ENCODE measurements at places on chromosomes 7 and 10.

GRCh38 chr7:99422186-99422585 is 13.4 kb downstream of the BUD31 start:
- peak; percentile 62 for DNase-seq

DNA sequence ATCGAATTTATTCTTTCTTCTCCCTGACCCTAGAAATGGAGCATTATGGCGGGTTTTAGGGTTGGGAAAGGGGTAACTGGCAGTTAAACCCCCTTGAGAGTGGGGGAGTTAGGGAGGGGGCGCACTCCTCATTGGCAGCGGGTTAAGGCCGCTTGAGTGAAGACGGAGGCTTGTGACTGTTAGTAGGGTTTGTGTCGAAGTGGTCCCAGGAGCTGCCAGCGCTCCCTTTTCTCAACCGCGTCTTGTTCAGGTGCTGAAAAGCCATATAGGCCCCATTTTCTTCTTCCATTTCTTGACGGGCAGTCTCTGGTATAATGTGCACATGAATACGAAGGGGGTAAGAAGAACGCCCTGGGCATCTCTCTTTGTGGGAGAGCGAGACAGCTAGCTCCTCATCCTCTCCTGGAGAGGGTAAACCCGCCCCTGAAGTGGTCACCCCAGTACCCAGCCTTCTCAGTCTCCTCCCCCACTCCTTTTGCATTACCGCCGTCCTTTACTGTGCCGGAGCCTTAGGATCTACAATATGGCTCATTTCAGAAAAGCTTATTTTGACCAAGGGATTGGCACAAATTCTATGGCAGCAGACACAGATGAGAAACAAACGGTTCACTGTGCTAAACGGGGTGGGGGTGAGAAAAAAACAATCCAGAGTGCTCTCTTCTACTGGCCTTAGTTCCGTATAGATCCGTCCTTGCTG is 836 bp downstream of the KMT2E start:
- DNase-seq = peak; percentile 43

- DNase-seq = peak; percentile 55
Measured at GRCh38 chr7:129160161-129160905, 15.8 kb downstream of the TSPAN33 start.

DNA sequence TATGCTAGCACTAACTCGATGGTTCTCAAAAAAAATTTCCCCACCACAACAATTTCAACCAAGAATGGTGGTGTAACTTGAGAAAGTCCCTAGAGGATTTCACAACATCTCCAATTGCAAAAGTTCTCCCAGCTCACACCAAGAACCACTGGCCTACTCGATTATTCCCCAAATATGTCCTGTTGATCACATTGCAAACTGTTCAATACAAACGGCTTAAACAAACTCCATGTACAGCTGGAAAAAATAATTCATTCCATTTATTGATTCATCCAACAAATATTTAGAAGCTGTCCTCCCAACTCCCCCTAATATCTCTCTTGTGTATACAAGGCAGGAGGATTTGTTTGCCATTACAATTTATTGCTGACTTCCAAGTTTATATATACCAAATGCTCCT is 19.1 kb downstream of the TMEM176B start:
- no peak for DNase-seq

GRCh38 chr10:69624245-69624786 is 5.7 kb upstream of the FAM241B start:
- no peak for DNase-seq

DNA sequence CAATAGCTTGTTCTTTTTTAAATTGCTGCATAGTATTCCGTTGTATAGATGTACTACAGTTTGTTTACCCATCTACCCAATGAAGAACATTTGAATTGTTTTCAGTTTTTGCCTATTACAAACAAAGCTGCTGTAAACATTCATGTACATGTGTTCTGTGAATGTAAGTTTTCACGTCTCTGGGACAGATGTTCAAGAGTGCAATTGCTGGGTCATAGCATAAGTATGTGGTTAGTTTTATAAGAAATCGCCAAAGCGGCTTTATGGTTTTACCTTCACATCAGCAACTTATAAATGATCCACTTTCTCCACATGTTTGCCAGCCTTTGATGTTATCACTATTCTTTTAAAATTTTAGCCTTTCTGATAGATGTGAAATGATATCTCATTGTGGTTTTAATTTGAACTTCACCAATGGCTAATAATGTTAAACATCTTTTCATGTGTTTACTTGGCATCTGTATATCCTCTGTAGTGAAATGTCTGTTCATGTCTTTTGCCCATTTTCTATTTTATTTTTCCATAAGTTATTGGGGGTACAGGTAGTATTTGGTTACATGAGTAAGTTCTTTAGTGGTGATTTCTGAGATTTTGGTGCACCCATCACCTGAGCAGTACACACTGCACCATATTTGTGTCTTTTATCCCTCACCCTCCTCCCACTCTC is 73.5 kb downstream of the TBXAS1 start:
- DNase-seq = no peak

- no peak for DNase-seq
Measured at GRCh38 chr10:87675396-87676376, 16.0 kb downstream of the PAPSS2 start.

GRCh38 chr10:48542471-48543181 is 62.2 kb downstream of the ARHGAP22 start:
- no peak for DNase-seq

DNA sequence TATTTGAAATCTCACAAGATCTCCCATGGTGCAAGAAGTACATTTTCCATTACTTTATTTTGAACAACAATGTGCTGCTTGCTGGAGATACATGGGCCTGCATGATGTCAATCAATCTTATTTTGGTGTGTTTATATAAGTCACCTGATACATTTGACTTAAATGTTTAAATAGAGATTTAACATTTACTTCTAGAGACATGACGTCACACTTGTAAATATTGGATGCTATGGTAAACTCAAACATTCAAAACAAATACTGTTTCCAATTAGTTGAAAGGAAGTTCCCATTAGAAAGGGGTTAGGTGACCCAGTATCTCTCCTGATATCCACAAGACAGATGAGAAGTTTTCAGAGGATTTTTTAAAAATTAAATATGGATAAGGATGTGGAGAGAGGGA is 214.5 kb downstream of the NSUN6 start:
- DNase-seq = no peak

DNA sequence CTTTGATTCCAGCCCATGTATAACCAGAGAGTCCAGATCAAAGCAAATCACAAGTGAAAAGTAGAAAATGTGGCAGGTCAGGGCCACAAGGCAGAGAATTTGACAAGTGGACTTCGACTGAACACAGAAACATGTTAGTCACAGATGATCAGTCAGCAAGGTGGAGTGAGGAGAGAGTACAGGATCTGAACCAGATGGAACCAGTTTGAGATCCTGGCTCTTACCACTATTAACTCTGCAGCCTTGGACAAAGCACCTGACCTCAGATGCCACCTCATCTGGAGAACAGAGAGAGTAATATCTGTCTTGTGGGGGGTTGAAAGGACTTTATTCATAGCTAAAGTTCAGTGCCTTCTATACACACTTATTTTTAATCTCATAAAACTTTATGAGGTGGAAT is 4.4 kb downstream of the MRLN start:
- no peak for DNase-seq

GRCh38 chr10:5751601-5752253 is 61.5 kb downstream of the GDI2 start:
- DNase-seq = no peak

GRCh38 chr10:71802715-71803488 is 29.6 kb upstream of the VSIR start:
- DNase-seq = no peak

- no peak for DNase-seq
Measured at GRCh38 chr10:127398971-127399365, 150.1 kb upstream of the NPS start.

DNA sequence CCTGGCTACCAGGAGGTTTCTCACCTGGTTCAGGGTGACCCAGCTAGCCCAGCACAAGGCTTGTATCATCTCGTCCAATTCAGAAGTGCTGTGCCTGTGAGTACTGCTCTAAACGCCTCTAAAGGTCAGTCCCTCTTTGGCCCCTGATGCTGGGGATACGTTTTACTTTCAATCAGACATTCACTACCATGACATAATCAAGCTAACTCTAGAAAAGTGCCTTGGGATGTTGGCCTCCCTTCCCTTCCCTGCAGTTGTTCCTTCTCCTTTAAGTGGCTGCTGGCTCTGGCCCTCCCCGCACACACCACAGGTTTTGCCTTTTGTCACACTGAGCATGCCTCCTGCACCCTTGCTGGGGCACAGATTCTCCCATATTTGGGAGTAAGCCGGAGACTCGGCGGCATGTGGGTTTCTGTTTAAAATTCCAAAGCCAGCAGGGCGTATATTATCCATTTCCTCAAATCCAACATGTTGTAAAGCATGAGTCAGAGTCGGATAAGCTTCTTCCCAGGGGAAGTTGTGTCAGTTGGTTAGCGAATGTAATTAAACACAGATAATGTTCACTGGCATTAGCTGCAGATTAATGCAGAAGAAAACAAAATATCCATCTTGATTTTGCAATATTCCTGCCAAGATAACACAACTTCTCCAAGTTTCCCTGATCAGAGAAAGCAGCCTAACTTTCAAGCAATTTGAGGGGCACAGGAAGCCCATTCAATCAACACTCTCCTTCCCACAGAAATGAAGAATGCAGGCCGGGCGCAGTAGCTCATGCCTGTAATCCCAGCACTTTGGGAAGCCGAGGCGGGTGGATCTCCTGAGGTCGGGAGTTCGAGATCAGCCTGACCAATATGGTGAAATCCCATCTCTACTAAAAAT is 31.8 kb upstream of the VCL start:
- no peak for DNase-seq

- DNase-seq = no peak
Measured at GRCh38 chr10:116783011-116783655, 40.8 kb upstream of the HSPA12A start.

DNA sequence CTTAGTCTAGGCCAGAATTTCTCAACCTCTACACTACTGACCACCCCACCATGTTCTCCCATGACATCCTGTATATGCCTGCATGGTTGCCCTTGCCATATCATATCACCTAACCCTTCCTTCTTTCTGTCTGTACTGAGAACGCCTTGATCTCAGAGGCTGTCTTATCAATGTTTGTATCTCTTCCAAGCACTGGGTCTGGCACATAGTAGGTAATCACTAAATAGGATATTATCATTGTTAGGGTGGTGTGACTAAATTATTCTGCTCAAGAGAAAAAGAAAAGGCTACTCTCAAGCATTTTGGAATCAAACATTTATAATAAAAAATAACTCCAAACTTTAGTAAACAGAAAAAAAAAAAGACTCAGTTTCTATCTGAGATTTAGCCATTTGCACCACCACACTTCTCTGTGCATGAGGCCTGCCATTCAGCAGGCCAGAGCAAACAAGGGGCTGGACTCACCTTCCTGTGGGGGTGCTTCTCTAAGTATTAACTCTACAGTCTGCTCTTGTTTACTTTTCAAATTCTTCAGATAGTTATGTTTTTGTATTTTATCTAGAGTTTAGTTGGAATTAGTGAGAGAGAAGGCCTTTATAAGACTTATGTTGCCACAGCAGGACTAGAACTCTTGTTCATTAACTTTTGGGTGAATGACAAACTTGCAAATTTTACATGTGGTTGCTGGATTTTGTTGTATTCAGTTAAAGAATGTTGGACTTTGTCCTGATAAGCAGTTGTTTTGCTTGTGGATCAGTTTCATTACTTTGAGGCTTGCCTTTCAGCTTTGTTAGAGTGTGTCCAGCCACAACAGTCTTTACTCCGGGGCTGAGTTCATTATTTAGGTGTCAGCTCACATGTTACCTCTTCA is 5.4 kb downstream of the AGBL3 start:
- no peak for DNase-seq

GRCh38 chr7:137006293-137006692 is 137.8 kb downstream of the CHRM2 start:
- DNase-seq = no peak

DNA sequence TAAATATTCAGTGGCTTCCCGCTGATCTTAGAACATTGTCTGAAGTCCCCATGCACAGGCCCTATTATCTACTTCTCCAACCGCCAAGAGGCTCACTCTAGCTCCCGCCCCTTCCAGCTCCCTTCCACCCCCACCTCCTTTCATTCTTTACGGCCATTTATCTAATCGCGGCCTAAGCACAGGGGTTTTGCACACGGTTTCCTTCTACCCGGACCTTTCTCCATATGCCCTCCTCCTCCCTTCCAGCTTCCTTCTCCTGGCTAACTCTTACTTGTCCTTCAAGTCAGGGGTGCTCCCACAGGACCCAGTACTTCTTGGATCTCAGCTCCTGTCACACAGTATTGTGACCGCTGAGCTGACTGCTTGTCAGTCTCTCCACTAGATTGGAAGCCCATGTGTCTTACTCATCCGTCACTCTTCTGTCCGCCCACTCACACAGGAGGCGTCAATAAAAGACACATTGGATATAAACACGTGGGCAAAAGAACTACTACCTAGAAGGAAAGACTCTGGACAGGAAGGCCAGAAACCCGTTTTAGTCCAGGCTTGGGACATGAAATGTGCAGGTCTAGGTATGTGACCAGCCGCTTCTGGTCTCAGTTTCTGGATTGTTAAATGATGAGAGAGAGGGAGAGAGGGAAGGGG is 20.2 kb upstream of the HPS1 start:
- no peak for DNase-seq

DNA sequence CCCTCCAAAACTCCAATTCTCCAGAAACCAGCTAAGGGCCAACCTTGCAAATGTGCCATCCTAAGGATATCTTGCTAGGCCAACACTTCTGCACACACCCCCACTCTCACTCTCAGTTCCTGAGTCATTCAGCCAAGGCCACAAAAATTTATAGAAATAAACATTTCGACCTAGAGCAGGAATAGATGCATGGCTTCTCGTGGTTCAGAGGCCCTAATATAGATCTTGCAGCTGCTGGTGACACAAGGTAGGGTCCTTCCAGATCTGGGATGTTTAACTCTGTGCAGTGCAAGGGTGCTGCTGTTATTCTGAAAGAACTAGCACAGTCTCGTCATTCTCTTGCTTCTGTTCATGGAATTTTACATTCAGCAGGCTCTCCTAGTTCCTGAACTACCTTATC is 369.3 kb downstream of the CALN1 start:
- DNase-seq = no peak

DNA sequence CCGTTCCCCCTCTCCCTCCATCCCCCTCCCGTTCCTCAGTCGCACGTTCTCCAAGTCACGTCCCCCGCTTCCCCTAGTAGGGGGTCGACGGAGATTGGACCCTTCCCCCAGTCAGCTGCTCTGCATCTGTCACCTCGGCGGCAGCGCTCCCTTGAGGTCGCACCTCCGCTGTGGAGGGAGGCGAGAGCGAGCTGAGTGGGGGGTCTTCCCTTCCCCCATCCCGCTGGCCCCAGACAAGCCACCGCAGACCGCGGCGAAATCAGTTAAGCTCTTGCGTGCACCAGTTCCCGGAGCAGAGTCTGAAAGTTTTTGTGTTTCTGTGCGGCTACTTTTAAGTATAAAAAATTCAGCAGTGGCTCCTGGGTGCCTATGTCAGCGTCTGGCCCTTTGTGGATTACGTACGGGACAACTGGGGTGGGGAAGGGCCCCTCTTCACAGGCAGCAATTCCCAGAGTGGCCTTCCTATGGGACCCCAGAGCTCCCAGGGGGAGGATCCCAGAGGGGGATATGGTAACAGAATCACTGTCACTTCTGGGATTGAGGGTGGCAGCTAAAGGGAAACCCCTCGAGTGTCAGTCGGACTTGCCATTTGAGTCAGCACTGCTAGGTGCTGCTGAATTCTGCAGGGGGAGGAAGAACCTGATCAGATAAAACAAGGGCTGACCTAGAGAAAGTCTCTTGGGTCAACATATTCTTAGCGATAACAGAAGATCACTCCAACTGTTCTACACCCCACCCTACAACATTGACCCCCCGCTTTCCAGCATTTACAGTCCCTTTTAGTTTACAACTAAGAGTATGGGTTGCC is 12.5 kb upstream of the DDIT4 start:
- DNase-seq = no peak

Data from NCI-H1105 (cell line).